SHP77 (cell line): ENCODE measurements at places on chromosomes 2 and 18.

DNA sequence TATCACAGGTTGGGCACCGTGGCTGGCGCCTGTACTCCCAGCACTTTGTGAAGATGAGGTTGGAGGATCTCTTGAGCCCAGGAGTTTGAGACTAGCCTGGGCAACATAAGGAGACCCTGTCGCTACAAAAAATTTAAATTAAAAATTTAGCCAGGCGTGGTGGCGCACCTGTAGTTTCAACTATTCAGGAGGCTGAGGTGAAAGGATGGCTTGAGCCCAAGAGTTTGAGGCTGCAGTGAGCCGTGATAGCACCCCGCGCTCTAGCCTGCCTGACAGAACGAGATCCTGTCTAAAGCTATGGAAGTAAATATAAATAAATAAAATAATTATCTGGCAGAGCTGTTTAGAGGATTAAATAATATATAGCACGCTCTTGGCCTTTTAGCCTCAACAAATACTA, 1.4 kb upstream of the SH3RF3 start:
- DNase-seq = no peak

- DNase-seq = peak; percentile 97
Measured at GRCh38 chr2:219571311-219572236, at the start of gene OBSL1. OBSL1 (minus strand) TSS chr2:219571539; CDS start chr2:219571232, 307 bp downstream.

GRCh38 chr2:128134573-128134972, 43.6 kb downstream of the UGGT1 start:
- no peak for DNase-seq

DNA sequence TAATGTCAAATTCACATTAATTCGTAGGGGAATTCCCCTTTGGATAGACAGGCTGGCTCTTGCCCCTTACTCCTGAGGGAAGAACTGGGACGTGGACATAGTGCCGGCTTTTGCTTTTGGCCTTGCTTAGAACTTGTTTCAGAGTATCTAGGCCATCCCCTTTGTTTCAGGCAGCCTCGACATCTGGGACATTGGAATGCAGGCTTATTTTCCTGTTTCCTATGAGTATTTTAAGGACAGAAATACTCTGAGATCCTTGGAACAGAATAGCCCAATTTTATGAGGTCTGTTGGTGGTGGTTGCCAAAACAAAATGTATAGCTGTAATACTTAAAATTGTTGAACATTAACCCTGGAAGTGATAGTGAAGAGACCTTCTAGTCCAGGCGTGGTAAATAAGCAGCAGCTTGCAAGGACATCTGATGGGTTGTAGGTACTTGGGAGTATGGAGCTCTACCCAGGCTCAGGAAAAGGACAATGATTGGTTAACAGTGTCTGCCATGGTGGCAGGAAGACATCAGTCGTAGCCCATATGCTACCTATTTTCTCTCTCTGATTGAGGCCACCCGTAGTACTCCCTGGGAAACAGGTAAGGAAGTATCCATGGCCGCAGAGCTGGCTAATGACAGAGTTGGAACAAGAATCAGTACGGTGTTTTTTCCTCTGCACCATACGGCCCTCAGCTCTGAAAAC, 112.4 kb downstream of the CDK15 start:
- DNase-seq = no peak

DNA sequence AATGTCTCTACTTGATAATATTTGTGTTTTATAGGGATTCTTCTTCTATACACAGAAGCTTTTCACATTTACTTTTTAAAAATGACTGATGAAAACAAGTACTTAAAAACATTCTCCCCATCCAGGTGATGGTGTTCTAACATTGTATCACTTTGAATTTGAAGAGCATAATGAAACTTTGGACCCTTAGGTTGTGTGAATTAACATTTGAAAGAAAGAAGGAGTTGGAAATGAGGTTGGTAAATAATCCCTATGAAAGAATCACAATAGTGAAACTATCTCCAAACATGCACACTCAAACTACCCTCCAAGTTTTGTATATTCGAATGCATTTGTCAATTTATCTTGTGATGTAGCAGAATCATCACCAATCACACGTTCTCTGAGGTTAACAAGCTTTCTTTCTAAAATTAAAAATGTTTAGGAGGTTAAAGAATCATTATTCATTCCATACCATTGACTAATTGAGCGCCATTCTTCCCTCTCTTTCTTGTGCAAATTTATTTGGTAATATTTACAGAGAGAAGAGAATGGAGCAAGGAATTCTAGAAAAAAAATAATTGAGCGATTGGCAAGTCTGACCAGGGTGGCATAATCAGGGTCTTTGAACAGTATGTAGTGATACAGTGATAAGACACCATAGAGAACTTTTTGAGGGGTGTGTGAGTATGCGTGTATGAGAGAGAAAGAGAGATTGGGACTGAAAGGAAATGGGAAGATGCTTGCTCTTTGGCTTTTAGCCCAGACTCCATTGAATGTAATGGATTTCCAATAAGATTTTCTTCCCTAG, 260.0 kb upstream of the NRXN1 start:
- no peak for DNase-seq

- DNase-seq = no peak
Measured at GRCh38 chr2:207676827-207677354, 34.5 kb upstream of the CCNYL1 start.

DNA sequence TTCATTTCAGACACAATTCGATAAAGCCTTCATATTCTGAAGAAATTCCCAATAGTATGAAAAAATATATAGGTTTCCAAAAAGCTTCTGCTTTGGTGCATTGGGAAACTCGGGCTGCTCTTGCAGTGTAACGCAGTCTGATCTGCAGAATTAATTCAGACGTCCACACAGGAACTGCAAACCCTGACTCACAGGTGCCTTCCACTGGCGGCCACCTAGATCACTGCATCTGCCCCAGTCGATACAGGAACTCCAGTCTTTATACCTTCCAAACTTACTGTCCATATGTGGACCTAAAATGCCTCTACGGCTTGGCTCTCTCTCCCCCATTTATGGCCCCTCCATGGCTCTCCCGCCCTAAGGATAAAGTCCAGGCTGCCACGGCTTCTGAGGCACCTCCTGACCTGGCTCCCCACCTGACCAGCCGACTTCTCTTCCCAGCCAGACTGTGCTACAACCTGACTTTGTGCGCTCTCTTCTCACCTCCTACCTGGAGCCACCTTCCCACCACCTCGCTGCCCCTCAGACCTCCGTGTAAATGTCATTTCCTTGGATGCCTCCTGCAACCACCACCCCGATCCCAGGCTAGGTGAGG, 39.7 kb downstream of the L3MBTL4 start:
- no peak for DNase-seq

DNA sequence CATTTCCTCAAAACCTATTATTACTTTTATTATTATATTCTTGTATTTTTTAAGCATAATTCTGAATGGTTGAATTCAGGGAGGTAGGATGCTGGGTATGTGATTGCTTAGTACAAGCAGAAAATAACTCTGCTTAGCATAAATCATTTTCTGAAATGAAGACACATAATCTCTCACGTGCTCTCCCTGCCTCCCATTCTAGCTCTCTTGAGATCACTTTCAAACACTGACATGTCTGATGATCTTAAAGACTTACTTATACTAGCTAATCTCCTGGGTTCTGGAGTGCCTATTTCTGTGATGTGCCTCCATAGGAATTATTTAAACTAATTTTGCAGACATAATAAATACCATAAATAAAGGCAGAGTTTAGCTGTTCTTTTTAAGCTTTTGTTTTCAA, 1136.0 kb downstream of the SUCLG1 start:
- no peak for DNase-seq

DNA sequence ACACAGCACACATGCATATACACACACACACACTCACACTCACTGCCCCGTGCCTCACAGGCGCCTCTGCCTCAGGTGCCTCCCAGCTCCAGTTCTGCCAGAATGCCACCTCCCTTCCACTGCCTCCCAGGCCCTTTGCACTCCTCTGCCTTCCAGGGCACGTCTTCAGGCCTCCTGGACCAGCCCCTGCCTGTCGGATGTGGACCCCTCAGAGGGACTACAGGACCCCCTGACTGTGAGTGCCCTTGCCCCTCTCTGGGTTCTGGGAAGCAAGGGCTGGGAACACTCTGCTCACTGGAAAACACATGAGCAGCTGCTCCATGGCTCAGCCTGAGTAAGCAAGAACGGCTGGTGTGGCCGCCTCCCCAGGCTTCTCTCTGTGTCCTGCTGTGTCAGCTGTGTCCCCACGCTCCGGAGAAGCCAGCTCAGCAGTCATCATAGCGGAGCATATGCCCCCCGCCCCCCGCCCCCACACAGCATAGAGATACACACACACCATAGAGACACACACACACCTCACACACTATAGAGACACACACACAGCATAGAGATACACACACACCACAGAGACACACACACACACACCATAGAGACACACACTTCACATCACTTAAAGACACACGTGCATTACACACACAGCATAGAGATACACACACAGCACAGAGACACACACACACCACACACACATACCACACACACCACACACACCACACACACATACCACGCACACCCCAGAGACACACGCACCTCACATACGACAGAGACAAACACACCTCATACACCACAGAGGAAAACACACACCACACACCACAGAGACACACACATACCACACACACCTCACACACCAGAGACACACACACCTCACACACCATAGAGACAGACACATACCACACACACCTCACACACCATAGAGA, 271.3 kb downstream of the CYRIA start:
- DNase-seq = no peak

GRCh38 chr18:22170421-22171257, 1.2 kb downstream of the GATA6 start:
- no peak for DNase-seq

- DNase-seq = no peak
Measured at GRCh38 chr2:79223539-79223938, 64.0 kb upstream of the REG3A start.

- DNase-seq = no peak
Measured at GRCh38 chr18:35024965-35025364, 16.2 kb upstream of the MAPRE2 start.

DNA sequence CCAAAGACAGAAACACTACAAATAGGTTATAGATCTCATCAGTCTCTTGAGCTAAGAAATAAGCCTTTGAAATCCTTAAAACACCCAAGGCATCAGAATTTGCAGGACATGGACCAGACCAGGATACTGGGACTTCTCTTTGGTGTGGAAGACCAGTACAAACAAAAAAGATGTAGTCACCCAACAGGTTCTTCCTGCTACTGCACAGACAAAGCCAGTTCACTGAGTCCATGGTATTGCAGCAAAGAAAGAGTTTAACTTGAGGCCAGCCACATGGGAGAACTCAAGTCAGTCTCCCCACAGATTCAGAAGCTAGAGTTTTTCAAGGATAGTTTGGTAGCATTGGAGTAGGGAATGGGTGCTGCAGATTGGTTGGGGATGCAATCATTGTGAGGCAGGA, 169.6 kb upstream of the NDUFV2 start:
- DNase-seq = no peak

DNA sequence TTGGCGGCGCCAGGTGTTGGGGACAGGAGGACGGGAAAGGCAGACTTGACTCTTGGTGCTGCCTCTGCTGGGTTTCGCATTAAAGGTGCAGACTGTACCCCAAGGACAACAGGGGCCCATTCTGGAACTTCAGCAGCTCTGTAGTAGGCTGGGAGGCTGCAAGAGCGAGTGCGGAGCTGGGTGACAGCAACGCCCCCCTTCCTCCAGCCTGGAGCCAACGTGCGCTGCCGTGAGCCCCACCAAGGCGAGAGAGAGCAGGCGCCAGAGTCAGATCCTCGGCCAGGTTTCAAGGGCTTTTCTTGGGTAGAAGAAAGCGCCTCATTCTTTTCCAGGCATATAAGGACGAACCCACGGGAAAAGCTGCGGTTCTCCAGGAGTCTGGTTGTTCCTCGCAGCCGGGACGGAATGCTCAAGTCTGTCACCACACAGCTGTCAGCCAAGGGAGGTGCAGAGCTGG, 1.9 kb downstream of the DOK6 start:
- DNase-seq = no peak

DNA sequence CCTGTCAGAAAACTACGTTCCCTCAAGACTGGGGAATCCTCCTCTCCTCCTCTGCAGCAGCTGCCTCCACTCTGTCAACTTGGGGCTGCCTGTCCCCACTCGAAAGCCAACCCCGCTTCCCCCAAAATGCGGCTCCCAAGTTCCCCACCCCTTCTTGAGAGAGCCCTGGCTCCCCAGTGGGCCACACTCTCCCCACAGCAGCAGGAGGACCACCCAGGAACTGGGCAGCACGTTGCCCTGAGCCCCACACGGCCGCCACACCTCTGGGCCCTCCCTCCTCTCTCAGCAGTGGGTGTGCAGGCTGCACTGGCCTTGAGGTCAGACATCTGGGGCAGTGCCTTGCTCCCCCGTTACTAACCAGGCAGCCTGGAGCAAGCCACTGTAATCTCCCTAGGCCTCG, 9.6 kb upstream of the TEX51 start:
- DNase-seq = no peak

DNA sequence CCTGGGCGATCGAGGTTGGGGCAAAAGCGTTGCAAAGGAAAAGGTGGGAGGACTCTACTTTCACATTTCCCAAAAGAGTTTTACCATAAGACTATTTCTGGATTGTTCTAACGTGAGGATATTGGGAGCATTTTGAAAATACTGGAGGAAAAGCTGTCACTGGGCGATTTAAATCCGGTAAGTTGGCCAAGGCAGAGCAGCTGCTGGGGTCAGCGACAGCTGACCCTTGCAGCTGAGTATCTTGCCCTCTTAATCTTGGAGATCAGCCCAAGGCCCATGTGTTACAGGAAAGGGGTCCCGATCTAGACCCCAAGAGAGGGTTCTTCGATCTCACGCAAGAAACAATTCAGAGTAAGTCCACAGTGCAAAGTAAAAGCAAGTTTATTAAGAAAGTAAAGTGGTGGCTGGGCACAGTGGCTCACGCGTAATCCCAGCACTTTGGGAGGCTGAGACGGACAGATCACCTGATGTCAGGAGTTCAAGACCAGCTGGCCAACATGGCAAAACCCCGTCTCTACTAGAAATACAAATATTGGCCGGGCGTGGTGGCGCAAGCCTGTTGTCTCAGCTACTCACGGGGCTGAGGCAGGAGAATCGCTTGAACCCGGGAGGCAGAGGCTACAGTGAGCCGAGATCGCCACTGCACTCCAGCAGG, 964 bp upstream of the ST3GAL5 start:
- DNase-seq = peak; percentile 10

GRCh38 chr2:233209117-233209532, 42.3 kb upstream of the ATG16L1 start:
- no peak for DNase-seq

GRCh38 chr2:217622205-217623060, 380.4 kb downstream of the TNS1 start:
- peak; percentile 89 for DNase-seq

GRCh38 chr2:207722773-207723424, 11.5 kb downstream of the CCNYL1 start:
- no peak for DNase-seq

DNA sequence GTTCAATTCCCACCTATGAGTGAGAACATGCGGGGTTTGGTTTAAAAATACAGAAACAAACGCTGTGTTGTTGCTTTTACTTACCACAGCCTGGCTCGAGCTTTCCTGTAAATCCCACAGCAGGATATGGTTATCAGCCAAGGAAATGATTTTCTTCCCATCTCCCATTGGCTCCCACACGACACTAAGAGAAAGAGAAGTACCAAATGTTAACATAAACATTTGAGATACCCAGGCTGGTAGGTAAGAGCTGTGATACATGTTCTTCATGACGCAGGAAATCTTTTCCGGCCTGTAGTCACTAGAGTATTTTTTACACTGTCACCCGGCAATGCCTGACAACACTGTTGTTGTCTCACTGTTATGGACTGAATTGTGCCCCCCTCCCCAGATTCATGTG, 163.6 kb downstream of the EIPR1 start:
- no peak for DNase-seq

- no peak for DNase-seq
Measured at GRCh38 chr2:241964133-241964532, 94.6 kb downstream of the RTP5 start.

GRCh38 chr2:30722936-30723725, 84.1 kb downstream of the CAPN13 start:
- no peak for DNase-seq

- no peak for DNase-seq
Measured at GRCh38 chr2:70887550-70888246, 48.0 kb upstream of the ATP6V1B1 start.
